Activated CD8-positive, alpha-beta memory T cell treated with anti-CD3 and anti-CD28 coated beads for 4 hours (primary cell): ENCODE measurements at places on chromosomes 4 and X.

- no peak for DNase-seq
Measured at GRCh38 chr4:168631241-168632162, 134.7 kb downstream of the PALLD start.

- no peak for DNase-seq
Measured at GRCh38 chr4:56276547-56276946, 110.7 kb downstream of the AASDH start.

GRCh38 chr4:179447308-179447707 lies 2005.1 kb upstream of the AGA start:
- no peak for DNase-seq

- DNase-seq = no peak
Measured at GRCh38 chrX:33721927-33722326, 410.2 kb downstream of the FAM47A start.

DNA sequence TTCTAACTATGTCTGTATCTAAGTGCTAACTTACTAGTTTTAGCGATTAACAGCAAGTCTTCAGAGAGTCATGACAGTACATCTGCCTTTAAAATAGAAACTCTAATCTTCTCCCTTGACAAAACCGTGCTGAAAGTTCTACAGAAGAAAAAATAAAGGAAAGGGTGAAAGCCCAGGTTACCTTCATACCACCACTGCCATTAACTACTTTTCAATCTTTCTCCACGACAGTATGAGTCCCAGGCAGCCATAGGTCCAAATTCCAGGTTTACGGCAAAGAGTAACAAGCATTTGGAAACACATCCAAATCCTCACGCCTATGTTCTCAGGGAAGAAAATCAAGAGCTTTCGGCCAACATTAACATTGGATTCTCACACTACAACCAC lies 12.4 kb upstream of the ZCCHC13 start:
- no peak for DNase-seq
